ENCODE measurements at places on chromosomes 3 and 15. TPM values are rescaled to one million over a fixed set of nuclear protein-coding genes. Genes with fewer than 3 reads are reported as not detected.

Gene IL17RD
- polyA plus RNA-seq, result 0.19 TPM

Gene TEX55
- polyA plus RNA-seq, result 0.05 TPM

Gene TTLL13
- 0.03 TPM for polyA plus RNA-seq

Gene SLC22A14
- polyA plus RNA-seq, result 0.26 TPM

Gene RYR3
- polyA plus RNA-seq, result 3.2 TPM

Gene CHRFAM7A
- polyA plus RNA-seq, result 0.31 TPM

Gene CPNE9
- polyA plus RNA-seq, result 0.05 TPM

Gene ERICH6
- polyA plus RNA-seq, result not detected

Gene EXD1
- 0.43 TPM for polyA plus RNA-seq

Gene ASB14
- polyA plus RNA-seq, result 0.05 TPM

DNA sequence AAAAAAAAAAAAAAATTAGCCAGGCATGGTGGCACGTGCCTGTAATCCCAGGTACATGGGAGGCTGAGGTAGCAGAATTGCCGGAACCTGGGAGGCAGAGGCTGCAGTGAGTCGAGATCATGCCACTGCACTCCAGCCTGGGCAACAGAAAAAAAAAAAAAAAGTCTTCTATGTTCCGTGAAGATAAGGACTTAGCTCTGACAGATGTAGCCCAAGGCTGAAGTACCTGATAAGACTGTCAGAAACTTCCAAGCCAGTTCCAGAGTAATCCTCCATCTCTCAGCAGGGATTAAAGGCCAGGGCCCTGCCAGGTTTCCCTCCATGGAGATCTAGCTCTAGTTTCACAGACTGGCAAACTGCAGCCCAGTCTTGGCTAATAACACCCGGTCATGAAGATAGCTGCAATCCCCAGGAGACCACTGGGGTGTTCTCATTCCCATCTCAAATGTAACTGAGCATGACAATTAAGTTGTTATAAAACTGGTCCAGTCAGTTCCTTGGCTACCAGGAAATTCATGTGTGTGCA, 8.5 kb downstream of the CDCP1 start:
- no peaks in the 10 kb centered on the region for H3K36me3 ChIP-seq
- H3K27ac ChIP-seq, result no peak overlapping the region
- no peaks in the 10 kb centered on the region for H3K4me1 ChIP-seq
- H3K27me3 ChIP-seq, result no peaks in the 10 kb centered on the region

DNA sequence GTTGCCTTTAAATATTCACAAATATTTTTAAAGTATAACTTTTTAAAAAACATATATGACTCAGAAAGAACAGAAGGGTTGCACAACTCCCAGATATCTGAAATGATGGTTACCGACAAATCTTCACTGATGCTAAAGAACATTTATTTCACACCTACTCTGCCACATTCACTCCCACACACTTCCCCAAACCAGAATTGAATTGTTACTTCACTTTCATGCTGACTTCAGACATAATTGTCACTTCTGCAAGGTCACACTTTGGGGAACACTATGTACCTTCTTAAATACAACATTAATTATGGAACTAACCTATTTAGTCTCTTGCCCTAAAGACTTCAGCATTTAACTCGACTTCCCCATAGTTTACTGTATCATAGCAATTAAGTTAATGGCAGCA, 795.1 kb downstream of the FHIT start:
- H3K36me3 ChIP-seq, result no peaks in the 10 kb centered on the region
- H3K27ac ChIP-seq, result no peak overlapping the region
- no peaks in the 10 kb centered on the region for H3K27me3 ChIP-seq
- DNase-seq, result no peak
- no peaks in the 10 kb centered on the region for H3K4me1 ChIP-seq

DNA sequence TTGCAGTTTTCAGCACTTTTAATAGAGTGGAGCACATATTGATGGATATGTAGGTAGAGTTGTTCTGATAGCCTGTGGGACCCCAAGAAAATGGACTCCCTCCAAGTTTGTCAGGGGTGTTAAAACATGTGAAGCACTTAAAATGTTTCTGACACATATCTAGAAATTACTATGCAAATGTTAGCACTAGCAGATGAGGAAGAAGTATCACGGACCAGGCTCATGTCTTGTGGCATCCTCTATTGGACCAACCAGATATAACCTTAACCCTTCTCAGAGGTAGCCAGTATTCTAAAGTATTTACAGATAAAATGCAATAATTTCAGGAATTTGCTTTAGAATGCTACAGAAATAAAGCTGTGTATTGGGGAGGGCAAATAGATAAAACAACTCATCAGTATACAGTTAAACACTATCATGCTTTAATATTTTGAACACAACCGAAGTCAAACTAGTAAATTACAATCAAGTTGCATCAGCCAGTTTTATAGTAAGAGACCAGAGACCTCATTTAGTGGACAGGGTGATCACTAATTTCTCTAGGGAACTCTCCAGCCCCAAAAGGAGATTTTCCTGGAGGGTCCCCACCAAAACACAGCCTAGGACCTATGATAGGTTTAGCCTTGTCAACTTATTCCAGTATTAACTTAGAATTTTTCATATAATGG, 57.2 kb upstream of the FBN1 start:
- no peak overlapping the region for H3K27ac ChIP-seq
- no peaks in the 10 kb centered on the region for H3K36me3 ChIP-seq
- H3K4me1 ChIP-seq, result no peaks in the 10 kb centered on the region
- no peak for DNase-seq
- H3K4me3 ChIP-seq, result no peak overlapping the region

DNA sequence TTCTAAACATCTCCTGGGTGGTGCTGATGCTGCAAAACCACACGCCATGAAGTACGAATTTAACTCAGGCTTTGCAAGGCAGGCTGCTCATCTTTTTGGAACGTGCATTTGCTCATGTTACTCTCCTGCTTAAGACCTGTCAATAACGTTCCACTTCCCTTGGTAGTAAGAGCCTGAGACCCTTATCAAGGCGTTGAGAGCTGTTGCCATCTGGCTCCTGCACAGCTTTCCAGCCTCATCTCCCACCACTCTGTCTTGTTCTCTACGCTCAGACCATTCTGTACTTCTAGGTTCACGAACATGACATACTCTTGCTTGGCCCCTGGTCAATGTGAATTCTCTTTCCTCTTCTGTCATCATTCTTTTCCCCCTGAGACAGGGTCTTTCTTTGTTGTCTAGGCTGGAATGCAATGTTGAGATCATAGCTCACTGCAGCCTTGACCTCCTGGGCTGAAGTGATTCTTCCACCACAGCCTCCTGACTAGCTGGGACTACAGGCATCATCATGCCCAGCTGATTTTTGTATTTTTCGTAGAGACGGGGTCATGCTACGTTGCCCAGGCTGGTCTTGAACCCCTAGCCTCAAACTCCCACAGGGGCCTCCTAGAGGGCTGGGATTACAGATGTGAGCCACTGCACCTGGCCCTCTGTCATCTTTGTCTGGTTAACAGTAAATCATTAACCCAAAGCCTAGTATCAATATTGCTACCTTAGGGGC, 202.8 kb downstream of the CADPS start:
- peaks cover 1% of the 10 kb centered on the region for H3K27me3 ChIP-seq
- DNase-seq, result no peak
- no peak overlapping the region for H3K4me3 ChIP-seq
- H3K36me3 ChIP-seq, result no peaks in the 10 kb centered on the region
- no peak overlapping the region for H3K27ac ChIP-seq

DNA sequence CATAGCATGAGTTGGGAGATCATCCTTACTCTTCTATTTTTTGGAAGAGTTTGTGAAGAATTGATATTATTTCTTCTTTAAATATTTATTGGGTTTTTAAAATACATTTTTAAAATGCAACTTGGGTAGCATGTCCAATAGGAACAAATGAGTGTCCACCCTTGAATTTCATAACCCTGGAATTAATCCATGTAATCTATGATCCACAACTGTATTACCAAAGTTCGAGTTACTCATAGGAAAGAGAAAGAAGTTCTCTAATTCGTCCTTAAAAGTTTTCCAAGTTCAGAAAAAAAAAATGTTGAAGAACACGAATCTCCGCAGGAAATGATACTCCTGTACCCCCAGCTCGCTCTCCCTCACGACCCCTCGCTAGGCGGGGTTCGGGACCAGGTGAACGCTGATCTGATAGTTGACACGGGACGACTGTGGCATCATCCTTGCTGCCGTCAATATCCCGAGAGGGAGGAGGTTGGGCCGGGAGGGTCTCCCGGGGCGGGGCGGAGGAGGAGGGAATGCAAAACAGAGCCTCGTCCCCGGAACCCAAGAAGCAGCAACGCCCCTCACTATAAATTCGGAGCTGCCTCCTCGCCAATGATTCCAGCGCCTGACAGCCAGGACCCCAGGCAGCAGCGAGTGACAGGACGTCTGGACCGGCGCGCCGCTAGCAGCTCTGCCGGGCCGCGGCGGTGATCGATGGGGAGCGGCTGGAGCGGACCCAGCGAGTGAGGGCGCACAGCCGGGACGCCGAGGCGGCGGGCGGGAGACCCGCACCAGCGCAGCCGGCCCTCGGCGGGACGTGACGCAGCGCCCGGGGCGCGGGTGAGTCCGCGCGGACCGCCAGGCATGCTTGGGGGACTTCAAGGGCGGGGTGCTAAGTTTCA, at the start of gene AGTR1:
Gene AGTR1 (plus strand): TSS at position 598 of the 884 bp plus-strand sequence. CDS start 43,133 bp downstream, outside the sequence.
- H3K4me3 ChIP-seq, result peak within 1 kb of the TSS; percentile 69
- peaks cover 14% of the 10 kb centered on the region for H3K27me3 ChIP-seq
- peak within 1 kb of the TSS; percentile 34 for H3K27ac ChIP-seq
- no peaks in the 10 kb centered on the region for H3K4me1 ChIP-seq

- peak; percentile 40 for DNase-seq
- H3K4me1 ChIP-seq, result no peaks in the 10 kb centered on the region
Measured at GRCh38 chr15:74489518-74490338, 28.8 kb upstream of the UBL7 start.

- no peak for DNase-seq
- no peaks in the 10 kb centered on the region for H3K4me1 ChIP-seq
- H3K27ac ChIP-seq, result no peak overlapping the region
- H3K27me3 ChIP-seq, result no peaks in the 10 kb centered on the region
- H3K4me3 ChIP-seq, result no peak overlapping the region
Measured at GRCh38 chr15:42712584-42712983, 24.3 kb downstream of the CDAN1 start.

DNA sequence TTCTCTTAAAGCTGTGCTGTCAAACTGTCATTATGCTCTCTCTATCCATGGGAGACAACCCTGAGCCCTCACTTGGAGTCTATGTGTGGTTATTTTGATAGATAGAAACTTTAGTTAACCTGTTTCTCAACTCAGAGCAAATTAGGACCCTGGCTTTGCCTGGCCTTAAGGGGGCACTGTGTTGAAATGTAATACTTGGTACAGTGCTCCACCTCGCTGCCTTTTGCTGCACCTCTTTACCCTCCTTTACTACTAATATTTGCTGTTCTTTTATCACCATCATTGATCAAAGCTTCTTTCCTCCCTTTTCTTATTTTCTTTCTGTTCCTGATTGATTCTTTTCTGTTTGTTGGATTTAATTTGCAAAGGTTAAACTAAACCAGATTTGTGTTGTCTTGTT, 34.3 kb downstream of the STT3B start:
- H3K4me1 ChIP-seq, result peaks cover 50% of the 10 kb centered on the region
- H3K36me3 ChIP-seq, result no peaks in the 10 kb centered on the region
- no peaks in the 10 kb centered on the region for H3K27me3 ChIP-seq

DNA sequence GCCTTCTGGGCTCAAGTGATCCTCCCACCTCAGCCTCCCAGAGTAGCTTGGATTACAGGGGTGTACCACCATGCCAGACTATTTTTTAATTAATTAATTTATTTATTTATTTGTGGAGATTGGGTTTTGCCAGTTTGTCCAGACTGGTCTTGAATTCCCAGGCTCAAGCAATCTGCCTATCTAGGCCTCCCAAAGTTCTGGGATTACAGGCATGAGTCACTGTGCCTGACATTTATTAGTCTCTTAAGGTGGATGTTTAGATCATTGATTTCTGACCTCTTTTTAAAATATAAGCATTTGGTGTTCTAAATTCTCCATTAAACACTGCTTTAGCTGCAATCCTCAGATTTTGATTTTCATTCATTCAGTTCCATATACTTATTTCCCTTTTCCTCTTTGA, 15.6 kb downstream of the FBXW12 start:
- no peaks in the 10 kb centered on the region for H3K27me3 ChIP-seq
- no peak overlapping the region for H3K27ac ChIP-seq
- H3K4me1 ChIP-seq, result no peaks in the 10 kb centered on the region
- H3K36me3 ChIP-seq, result no peaks in the 10 kb centered on the region
- DNase-seq, result no peak

GRCh38 chr3:185586686-185587039, 568 bp downstream of the SENP2 start:
- H3K4me1 ChIP-seq, result peaks cover 18% of the 10 kb centered on the region
- no peaks in the 10 kb centered on the region for H3K27me3 ChIP-seq
- peak overlapping the region; percentile 97 for H3K27ac ChIP-seq

DNA sequence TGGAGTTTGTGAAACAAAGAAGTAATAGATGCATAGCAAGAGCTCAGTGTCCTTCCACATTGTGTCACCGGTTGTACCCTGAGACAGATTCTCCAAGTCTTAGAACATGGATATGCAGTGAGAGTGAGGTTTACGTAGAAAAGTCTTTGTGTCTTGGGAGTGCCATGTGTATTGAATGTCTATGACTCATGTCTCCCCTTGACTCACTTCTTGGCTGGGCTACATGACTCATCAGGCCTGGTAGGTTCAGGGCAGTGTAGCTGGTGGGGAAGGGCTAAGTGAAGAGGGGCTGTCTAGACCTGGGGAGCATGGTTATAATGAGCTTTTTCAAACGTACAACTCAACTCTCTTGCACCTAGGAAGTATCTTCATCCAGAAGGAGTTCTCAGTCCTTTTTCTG, 167.4 kb downstream of the GAP43 start:
- no peak overlapping the region for H3K4me3 ChIP-seq
- DNase-seq, result no peak
- H3K27me3 ChIP-seq, result no peaks in the 10 kb centered on the region
- H3K4me1 ChIP-seq, result no peaks in the 10 kb centered on the region

DNA sequence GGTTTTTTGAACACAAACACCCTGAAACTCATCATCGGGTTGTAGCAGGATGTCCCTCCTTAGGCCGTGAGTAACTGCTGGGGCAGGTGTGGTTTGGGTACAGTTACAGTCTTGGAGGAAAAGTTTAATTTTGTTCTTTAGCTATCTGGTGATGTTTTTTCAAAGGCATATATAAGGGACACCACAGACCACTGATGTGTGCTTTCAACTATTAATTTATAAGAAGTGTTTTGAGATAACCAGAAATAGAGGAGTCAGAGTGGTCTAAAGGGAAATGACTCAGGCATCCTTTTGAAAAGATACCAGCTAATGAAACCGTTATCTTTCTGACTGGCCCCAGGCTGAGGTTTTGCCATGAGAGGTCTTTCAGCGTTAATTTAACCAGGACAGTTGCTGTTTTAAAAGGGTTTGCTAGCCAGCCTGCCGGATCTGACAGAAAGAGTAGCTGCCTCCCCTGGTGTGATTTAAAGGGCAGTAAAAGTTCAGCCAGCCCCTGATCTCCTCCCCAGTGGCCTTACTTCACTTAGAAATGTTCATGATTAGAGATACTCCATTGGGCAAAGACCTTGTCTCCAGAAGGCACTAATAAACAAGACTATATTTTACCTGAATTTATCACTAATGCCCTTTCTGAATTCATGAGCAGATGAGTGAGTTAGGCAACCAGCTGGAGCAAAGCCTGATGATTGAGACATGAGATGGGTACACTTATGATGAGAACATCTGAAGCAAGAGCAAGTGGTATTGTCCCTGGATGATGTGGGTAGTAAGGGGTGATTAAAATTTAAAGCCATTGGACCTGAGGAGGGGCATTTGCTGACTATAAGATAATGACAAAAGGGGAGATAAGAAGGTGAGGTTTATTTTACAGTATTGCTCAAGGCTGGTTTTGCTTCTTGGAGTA, 482.5 kb upstream of the TBL1XR1 start:
- no peaks in the 10 kb centered on the region for H3K27me3 ChIP-seq
- H3K27ac ChIP-seq, result no peak overlapping the region
